Bone marrow (tissue), 2 donors: ENCODE measurements at places on chromosomes 6 and 20.

GRCh38 chr6:82217018-82217586, 30.4 kb downstream of the IBTK start:
- DNase-seq: no peak

GRCh38 chr6:73612611-73613010, 41.2 kb downstream of the SLC17A5 start:
- no peak for DNase-seq

DNA sequence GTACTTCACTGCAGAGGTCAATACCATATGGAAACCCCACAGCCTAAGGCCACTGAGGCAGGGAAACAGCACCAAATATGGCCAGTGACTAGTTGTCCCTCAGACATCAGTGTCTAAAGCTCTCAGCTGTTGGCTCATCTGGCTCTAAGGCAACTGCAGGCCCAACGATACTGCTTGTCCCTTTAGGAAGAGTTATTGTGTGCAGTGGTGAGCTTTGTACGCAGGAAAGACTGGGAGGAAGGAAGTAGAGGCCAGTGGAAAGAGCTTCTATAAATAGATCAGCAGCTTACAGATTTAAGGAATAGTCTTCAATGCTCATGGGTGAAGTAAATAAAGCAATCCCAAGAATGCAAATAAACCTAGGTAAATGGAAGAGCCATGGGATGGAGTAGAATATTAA, 29.3 kb downstream of the DNAAF9 start:
- peak; percentile 17 for DNase-seq

- no peak for DNase-seq
Observed at GRCh38 chr6:152368751-152369624, 268.2 kb downstream of the SYNE1 start.

DNA sequence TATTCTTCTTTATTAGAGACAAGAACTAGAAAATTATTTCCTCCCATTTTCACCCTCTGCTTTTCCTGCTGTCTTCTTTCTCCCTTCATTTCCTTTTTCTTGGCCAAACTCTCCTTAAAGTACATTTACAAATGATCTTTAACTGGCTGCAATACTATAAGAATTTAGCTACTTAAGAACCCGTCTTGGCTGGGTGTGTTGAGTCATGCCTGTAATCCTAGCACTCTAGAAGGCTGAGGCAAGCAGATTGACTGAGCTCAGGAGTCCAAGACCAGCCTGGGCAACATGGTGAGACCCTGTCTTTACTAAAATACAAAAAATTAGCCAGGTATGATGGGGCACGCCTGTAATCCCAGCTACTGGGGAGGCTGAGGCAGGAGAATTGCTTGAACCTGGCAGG, 39.3 kb upstream of the SRPK1 start:
- no peak for DNase-seq

DNA sequence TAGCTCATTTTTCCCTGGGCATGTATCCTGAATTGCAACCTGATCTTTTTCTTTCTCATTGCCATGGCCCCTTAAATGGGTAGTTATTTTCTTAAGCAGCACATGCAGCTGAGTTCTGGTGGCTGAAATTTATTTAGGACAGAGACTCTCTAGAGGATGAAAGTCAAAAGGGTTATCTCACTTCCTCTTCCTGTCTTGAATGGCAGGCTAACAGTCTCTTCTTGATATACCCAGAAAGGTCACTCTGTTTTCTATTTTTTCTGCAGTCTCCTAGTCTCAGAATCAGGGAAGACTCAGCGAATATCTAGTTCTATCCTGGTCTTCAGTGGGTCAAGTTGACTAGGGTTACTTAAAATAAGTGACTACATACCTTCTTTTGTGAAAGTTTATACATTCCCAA, 243.3 kb downstream of the EPHA7 start:
- DNase-seq: no peak

DNA sequence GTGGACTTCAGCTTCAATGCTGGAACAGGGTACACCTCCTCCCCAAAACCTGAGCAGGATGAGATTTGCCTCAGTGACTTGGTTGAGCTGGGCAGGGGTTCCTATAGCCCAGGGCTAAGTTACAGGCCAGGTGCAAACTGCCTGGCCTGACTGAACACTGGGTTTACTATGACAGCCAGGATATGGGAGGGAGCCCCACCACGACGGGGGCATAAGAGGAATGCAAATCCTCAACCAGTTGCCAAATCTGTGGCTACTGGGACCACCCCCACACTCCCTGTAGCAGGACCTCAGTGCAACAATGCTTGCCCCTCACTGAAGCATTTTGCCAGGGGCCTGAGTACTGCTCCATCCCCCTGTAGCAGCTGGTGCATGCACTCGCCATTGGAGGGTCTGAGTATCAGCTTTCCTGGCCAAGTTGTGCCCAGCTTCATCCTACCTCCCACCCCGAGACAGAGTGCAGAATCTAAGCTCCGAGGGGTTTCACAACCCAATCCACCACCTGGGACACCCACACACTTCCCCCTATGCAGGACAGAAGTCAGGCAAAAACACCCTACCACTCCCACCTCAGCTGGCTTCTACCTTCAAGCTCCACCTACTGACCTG, 27.6 kb downstream of the TREML4 start:
- no peak for DNase-seq

- no peak for DNase-seq
Observed at GRCh38 chr6:113871975-113872374, 14.8 kb downstream of the MARCKS start.

- no peak for DNase-seq
Observed at GRCh38 chr6:109417646-109418045, 22.8 kb downstream of the PPIL6 start.

- no peak for DNase-seq
Observed at GRCh38 chr6:101212640-101213039, 180.9 kb upstream of the GRIK2 start.

DNA sequence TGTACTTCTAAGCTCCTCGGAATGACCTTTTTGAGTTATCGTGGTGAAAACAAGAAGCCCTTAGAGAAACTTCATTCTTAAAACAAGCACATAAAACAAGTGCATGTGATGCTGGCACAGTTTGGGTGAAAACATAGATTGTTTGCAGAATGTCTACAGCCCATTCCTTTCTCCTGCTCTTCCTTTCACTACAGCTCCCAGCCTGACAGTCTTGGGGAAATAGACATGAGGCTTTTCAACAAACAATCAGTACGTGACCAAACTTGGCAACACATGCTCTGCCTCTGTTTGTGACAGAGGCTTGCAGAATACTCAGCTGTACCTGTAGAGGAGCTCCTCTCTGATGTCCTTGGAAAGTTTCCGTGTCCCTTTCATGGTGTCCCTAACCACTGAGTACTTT, 321.6 kb downstream of the ZFAND3 start:
- no peak for DNase-seq

DNA sequence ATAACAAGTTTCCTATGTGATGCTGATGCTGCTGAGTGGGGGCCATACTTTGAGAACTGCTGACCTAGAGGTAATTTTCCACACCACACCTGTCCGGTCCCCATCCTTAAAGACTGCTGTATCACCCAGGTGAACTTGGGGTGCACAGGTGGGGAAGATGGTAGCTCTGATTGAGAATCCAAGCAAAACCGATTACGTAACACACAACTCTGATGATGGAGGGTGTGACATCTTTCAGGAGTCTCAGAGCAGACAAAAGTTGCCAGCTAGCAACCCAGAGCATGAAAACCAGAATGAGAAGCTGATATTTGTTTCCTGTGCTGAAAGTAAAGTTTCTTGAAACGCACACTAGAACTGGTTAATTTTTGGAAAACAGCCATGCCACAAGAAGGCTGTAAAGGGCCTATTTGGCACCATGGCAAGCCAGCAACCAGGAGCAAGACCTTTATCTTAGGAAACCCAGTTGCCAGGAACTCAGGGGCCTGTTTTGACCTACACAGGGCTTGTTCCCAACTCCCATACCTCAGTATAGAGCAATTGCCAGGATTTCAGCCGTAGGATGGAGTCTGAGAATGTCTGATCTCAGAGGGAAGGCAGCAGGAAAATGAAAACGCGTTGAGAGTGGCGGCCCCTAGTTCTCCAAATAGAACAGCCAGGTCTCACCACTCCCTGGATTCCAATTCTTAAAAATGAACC, 21.6 kb upstream of the TBC1D7 start:
- no peak for DNase-seq

DNA sequence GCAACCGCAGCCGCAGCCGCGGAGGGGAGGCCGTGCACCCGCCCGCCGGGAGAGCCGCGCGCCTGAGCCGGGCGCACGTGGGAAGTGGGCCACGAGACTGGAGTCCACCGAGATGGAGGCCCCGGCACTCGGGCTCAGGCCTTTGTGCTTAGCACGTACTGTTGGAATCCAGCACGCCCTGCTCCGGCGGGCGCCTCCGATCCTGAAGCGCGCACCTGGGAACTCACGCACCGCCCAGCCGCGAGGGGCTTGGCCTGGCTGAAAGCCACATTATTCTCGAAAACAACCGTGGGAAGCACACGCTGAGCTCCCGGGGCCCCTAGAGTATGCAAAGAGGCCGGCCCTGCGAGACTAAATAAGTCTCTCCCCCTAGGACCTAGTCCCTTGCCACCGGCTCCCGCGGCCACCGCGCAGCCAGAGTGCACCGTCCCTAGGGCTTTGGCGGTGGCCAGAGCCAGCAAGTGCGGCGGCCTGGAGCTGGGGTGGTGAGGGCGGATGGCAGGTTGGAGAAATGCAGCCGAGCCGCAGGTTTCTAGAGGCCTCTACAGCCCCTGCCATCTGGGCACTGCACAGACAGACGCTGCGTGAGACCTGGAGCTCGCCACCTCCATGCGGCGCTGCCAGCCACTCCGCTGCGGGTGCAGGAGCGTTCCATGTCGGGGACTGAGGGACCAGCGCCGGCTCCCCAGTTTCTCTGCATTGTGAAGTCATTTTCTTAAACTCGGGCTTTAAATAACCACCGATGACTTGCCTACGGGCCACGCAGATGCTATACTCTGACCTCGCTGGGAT, 42.0 kb upstream of the LY86 start:
- DNase-seq: no peak

GRCh38 chr6:36805917-36806316, 33.3 kb downstream of the CPNE5 start:
- no peak for DNase-seq

- no peak for DNase-seq
Observed at GRCh38 chr20:32894026-32894483, 35.3 kb downstream of the EFCAB8 start.

DNA sequence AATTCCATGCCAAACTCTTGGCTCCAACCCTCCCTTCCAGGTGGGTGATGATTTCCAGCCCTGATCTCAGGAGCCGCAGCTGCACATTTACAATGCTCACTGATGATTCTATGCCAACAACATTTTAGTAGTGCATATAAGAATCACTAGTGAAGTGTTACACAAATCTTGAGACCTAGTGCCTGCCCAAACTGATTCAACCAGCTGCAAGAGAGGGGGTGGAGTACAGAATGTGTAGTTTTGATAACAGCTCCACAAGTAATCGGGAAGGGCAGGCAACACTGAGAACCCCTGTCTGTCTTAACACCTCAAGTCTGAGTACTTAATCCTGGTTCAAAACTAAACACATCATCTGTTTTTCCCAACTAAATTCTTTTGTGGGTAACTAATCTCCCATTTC, 91.7 kb downstream of the PRDM1 start:
- DNase-seq: no peak

- peak; percentile 66 for DNase-seq
Observed at GRCh38 chr6:14910692-14911547, 334.9 kb upstream of the JARID2 start.

DNA sequence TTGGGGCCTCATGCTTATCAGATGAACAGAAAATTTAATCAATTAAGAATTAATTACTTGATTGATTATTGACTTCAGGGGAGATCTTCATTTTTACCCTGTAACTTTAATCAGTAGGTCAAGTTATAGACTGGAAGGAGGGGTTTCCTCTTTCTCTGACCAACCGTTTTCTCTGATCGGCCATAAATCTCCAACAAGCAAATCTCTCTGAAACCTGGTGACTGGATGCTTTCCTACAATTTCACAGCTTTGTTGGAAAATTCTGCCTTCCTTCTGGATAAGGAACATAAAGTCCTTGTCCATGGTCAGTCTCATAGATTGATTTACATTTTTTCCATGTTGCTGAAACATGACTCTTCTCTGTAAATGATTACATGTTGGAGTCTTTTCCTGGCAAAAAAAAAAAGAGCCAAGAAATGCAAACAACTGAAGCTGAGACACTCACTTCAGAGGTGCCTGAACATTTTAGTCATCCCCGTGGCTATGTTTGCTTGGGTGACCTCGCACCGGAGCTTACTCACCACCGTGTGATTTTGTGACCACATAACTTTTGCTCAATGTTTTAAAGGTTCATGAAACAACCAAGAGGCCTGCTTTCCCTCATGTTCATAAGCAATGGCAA, 31.0 kb downstream of the IRF4 start:
- DNase-seq: no peak

DNA sequence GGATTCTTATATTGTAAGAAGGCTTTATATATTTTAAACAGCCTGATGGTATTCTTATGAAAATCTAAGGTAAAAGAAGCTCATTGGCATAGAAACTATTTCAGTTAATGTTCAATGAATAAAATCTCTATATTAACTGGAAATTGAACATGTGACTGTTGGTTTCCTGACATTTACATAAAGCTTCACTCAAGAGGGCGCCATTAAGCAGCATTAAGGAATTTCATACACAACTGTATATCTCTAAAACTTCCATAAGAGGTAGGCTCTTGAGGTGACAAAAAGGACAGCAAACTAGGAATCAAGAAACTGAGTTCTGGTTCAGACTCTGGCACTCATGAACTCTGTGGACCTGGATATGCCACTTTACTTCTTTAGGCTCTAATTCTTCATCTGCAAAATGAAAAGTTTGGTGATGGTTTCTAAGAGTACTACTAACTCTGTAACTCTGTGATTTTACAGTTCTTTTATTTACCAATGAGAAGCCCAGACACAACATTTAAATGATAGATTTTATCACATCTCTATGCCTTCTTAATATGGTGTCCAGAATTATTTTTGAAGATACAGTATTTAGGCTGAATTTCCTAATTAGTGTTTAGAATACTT, 147.5 kb downstream of the FLRT3 start:
- DNase-seq: no peak

DNA sequence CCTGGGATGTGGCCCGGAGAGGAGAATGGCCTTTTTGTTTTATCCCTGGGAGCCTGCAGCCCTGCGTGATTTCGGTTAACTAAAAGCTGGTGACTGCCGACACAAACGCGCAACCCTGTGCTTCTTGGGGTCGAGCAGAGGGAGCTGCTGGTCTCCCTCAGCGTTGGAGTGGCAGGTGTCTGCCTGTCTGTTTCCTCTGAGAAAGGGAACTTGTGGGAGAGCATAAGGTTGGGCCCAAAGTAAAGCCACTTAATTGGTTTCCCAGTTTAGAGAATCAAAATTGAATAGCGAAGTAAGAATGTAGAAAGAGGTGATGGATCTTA, 500 bp downstream of the LTV1 start:
- DNase-seq: no peak
